ENCODE measurements at places on chromosomes 11 and 22.

DNA sequence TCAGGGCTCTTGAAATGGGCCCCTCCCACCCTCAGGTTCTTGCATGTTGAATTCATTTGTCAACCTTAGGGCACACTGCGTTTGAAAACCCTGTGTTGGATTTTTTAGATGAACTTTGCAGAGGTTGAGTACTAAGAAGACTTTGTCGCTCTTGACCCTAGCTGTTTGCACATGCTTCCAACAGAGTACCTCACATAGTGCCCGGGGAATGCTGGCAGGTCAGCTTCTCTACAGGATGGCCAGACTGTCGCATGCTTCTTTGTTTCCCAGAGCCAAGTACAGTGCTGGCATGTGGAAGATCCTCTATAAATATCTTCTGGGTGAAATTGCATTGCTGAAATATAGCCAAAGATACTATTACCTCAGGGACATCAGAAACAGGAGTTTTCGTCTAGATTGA, 59.9 kb downstream of the FAT3 start:
- DNase-seq, result no peak

DNA sequence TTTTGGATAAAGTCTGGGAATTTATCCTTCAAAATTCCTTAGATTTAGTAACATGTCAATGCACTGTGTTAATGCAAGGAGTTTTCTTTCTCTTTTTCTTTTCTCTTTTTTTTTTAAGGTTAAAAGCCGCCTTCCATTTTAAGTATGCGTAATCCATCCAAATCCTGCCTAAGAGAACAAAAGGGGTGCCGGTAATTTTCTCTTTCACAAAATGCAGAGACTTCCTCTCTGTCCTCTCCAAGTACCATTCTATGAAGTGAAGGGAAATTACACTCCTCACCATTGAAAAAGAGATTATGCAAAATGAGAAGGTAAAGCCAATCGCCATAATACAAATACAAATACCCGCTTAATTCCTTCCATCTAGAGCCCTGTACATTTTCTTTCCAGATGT, 273.8 kb downstream of the BLID start:
- DNase-seq, result no peak

GRCh38 chr11:69416762-69417698, 64.4 kb upstream of the LINC01488 start:
- no peak for DNase-seq

DNA sequence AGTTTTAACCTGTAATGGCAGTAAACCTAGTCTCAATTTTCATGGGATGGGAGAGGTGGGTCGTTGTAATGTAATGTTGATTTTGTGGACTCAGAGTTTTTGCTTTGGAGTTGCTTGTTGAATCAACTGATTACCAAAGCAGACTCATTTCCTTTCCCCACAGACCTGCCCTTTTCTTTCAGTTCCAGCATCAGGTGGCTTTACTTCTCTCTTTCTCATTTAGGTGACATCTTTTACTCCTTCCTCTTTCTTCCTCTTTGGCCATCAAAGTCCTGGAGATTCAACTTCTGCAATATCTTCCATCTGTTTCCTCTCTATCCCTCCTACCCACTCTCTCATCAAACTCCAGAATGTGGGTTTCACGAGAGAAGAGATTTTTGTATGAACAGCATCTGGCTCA, 313.9 kb downstream of the TMEM135 start:
- DNase-seq, result no peak

DNA sequence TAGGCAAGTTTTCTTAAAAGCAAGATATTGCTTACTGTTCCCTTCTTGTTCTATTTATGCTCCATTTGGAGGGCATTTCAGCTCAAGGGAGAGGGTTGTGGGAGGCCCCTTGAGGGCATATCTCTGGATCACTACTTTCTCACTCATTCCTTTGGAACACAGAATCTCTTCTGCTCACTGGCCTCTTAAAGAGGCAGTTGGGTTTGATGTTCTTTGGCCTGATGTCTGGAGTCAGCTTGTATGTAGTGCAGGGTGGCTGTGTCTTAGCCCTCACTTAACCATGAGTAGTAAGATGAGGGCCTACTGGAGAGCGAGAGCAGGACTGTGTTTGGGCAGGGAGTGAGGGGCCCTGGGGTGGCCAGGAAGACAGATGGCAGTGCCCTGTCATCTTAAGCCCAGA, 3.6 kb downstream of the INCENP start:
- DNase-seq, result no peak

Data from D341Med (cell line).